ENCODE measurements at places on chromosomes 2 and 18.

GRCh38 chr2:97722227-97722626 lies 8.9 kb downstream of the ZAP70 start:
- DNase-seq = no peak

DNA sequence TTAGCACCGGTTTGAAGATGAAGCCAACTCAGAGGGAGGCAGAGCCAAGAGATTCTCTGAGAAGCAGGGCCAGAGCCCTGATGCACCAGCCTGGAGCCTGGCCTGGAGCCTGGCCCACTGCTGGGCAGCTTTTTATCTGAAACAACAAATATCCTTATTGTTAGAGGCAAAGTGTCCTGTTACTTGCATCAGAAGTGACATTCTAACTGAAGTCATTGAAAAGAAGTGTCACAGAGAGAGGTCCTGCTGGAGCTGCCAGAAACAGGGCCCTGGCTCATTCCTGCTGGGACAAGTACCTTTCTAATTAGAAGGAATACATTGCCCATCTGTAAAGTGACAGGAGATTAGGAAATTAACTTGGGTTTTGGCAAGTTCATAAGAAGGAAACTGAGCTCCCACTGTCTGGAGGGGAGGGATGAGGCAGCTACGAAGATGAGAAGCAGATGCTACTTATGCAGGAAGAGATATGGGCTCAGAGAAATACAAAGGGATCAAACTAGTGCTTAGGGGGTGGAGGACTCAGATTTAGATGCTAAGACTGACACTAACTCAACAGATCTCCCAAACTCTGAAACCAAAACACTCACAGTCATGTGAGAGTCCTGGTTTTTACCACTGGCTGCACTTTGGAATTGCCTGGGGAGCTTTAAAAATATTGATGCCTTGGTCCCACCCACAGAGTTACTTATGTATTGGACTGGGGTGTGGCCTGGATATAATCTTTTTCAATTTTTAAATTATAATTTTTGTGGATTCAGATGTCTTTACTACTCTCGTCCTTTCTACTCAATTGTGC lies 11.0 kb upstream of the HK2 start:
- DNase-seq = no peak

DNA sequence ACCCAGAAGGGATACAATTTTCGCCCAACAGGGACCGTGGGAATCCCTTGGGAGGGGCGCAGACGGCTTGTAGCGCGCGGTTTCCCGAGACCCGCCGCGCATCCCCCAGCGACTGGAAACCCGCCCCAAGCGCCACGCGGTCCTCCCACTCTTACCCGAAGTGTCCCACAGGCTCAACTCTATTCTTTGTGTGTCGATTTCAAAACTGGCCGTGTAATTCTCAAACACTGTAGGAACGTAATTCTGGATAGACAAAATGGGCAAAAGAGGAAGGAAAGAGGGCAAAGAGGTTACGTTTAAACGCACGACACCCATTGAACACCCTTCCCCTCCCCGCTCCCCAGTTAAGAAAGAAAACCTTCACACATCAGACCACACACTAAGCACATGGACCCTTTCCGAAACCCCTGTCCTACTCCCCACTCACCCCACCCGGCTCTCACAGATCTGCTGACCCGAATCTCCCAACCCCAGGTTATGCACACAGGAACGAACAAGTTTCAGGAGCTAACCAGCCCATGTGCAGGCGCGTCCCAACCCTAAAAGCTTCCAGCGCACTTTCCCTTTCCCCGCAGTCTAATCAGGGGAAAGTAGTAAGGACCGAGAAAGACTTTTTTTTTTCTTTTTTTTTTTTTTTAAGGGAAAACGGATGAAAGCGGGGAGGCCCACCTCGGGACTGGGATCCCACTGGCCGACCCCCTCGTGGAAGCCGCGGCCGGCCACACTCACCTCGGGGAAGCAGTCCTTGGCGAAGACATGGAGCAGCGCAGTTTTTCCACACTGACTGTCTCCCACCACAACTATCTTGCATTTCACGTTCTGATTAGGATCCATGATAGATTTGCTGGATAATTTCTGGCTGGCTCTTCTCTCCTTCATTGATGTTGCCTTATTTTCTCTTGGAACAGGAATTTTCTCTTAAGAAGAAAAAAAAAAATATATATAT lies 655 bp downstream of the RND3 start:
- DNase-seq = no peak

DNA sequence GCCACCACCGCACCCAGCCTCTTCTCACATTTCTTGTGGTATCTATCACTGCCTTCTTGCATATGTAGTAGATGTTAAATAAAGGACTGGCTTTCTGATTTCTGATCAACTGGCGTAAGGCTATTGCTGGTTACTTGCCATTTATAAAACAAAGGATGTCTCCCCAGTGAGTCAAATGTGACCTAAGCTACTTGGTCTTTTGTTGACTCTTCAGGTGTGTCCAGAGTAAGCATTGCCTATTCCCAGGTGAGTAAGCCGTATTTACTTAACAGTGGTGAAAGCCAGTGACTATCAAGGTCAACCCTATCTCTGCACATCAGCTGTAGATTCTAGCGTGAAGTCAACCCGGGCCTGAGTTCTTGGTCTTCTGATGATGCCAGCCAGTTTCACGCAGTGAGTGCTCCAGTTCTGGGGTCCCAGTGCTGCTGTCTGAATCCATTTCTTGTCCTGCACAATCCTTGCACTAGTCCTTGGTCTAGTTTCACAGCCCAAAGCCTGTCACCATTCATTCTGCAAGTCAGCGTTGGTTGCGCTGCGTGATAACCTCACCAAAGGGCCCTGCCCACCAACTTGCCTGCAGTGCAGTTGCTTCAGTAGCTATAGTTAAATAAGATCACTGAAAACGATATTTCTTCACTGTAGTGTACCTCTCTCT lies 120.2 kb downstream of the GBX2 start:
- no peak for DNase-seq

GRCh38 chr2:23460228-23460627 lies 75.2 kb downstream of the KLHL29 start:
- DNase-seq = no peak

- no peak for DNase-seq
Observed at GRCh38 chr2:173290518-173290917, 64.2 kb upstream of the CDCA7 start.

DNA sequence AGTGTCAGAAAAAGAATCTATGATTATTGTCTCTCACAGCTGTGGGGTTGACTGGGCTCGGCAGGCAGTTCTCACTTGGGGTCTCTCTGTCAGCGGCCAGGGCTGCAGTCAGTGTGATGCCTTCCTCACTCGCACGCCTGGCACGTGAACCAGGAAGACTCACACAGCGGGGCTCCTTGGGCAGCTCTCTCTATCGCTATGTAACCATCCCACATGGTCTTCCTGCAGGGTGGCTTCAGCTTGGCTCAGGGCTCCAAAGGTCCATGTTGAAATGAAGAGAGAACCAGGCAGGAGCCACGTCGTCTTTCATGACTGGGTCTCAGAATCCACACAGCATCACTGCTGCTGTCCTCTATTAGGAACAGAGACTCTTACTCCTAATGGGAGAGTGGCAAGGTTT lies 30.6 kb upstream of the SLC1A4 start:
- DNase-seq = no peak

DNA sequence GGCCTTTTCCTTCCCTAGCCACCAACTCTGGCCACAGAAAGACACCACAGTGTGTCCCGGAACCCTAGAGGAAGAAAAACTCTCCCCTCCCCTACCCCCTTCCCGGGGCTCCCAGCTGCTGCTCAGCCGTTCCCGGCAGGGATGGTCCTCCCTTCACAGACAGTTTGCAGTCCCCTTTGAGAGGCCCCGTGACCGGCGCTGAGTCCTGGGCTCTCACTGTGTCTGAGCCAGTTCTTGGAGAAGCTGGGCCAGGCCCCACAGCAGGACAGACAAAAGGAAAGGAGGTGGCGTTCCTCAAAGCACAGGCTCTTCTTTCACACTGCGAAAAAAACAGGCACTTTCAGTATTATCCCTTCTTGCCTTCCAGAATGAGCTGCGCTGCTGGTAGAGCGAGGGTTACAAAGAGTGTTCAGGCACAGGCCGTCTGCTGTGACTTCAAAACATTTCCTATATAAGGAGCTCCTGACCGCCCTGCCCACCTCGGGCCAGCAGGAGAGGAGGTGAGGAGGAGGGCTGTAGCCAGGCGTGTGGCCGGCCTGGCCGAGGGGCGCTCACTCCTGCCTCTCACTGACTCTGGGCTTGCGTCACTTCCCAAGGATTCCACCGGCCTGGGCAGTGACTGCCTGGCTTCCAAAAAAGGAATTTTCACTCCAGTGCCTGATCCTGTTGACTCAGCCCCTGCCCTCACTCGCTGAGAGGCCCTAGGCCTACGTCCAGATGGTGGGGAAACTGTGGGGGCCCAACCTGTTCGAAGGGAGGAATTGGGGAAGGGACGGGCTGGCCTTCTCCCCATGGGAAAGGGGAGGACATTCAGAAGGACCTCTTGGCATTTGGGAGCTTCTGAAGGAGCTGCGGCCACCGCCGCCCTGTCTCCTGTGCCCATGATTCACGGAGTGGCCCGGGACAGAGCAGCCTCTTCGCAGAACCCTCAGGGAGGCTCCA lies 24.9 kb downstream of the CIDEA start:
- no peak for DNase-seq

DNA sequence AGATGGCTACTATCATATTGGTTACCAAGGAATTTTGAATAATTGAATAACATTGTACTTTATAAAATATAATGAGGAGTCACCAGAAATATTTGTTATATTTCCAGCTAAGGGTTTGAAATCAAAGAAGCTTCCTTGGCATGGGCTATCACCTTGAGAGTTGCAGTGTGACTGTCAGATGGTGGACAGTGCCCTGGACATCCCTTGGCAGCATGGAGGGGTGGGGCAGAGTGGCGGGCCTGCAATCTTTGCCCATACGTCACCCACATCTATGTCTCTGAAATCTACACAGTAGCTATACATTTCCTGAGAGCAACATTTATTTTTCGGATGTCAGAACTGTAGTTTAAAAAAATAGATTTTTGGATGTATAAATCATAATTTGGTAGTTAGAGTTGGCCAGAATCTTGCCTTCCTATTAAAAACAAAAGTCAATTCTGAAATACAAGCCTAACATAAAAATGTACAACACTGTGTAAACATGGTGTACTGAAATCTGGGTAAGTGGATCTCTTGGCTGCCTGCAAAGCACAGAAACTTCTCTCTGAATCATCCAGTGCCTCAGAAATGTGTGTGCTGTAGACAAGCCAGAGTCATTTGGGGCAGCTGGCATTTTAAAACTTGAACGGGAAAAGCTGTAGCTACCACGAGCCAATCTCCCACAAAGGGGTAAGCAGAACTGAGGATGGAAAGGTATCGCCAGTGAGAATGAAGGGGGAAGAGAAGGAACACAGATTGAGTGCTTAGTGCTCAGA lies 124.2 kb upstream of the ARHGAP28 start:
- DNase-seq = no peak

- no peak for DNase-seq
Observed at GRCh38 chr18:50814395-50814794, 5.4 kb downstream of the MRO start.

GRCh38 chr2:188746727-188747126 lies 227.4 kb upstream of the COL3A1 start:
- no peak for DNase-seq

DNA sequence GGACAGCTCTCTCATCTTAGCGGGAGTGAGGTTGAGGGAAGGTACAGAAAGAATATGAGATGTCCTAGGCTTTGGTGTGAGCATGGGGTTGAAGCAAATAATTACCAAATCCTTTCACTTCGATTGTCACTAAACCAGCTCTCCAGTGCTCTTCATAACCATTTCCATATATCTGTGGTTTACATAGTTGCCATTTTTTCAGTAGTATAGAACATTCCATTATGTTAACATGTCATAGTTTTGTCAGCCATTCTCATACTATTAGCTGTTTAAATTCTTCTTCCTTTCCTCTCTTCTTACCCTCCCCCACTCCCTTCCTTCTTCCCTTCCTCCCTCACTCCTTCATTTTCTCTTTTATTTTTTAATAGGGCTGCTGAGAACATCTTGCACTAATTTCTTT lies 205.9 kb downstream of the BABAM2 start:
- DNase-seq = no peak

GRCh38 chr2:100953406-100954043 lies 48.6 kb upstream of the RPL31 start:
- DNase-seq = no peak

GRCh38 chr2:152766928-152767327 lies 48.5 kb downstream of the ARL6IP6 start:
- DNase-seq = no peak

DNA sequence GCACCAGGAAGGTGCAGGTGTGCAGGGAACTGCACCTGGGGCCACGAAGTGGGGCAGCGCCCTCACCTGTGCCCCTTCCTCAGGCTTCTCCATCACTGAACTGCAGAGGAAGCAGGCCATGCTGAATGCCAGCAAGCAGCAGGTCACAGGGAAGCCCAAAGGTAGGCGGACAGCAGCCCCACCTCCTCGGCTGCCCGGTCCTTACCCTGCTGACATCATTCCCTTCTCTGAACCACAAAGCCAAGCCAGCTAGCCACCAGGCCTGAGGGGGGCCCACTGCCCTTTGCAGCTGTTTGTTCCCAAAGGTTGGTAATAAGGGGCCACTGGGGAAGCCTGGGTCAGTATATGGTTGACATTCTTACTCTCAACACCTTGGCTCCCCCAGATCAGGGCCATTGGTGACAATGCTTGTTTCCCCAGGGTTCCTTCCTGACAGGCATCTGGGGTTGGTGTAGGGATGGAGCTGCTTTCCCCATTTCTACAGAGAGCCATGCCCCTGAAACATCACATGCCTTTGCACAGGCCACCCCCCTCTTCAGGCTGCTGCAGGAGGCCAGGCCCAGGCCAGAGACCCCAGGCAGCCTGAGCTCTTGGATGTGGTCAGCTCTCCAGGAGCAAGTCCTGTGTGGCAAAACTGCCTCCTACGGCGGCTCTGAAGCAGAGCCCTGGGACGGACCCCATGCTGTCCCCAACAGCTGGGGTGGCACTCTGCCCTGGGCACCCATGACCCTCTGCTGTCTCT lies 47.8 kb downstream of the FAM168B start:
- DNase-seq = no peak

- no peak for DNase-seq
Observed at GRCh38 chr2:162258686-162259085, 15.4 kb upstream of the FAP start.

- DNase-seq = no peak
Observed at GRCh38 chr2:85753035-85753524, 711 bp upstream of the ATOH8 start.

DNA sequence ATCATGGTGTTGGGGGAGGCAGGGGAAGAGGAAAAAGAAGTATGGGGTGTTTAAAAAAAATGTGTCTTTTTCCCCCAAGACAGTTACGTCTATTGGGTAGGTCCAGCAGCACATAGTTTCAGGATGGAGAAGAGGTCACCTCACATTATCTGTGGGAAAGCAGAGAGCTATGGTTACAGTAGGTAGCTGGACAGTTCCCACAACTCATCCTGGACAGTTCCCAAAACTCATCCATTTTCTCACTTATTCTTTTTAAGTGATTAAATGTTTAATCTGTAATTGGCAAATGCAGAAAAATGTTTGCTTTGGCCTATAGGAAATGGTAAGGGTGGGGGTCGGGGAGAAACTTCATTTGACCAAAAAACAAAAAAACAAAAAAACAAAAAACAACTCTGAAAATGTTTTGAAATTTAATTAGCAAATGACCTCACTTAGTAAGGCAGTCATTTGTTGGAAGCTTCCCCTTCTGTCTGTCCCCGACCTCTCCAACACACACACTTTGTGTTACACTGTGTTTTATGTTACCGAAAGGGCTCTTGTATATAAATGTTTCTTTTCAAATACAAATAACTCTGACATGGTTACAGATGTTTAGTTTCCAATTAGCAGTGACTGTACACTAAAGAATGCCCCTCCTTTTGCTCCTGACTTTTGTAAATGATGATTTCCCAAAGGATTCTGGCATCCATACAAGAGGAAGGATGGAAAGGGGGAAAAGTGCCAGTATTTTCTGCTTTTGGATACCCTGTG lies 173.3 kb upstream of the ZFP36L2 start:
- DNase-seq = no peak

Data from activated CD4-positive, alpha-beta T cell treated with anti-CD3 and anti-CD28 coated beads for 1 hour (primary cell).